ENCODE measurements at places on chromosomes 4 and X.

DNA sequence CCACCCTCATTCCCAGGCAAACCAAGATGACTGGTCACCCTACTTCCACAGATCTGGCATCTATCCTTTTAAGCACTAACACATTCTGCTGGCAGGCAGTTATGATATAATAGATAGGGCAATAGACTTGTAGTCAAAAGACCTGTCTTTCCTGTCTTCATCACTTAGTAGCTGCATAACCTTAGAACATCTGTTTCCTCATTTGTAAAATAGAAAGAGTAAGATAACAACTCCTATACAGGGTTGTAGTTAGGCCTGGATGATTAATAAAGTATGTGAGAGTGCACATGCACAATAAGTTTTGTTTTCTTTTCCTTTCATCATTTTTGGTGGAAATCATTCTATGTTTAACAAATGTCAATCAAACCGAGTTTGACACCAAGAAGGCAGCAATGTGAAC, 72.1 kb downstream of the GPR82 start:
- DNase-seq = no peak

DNA sequence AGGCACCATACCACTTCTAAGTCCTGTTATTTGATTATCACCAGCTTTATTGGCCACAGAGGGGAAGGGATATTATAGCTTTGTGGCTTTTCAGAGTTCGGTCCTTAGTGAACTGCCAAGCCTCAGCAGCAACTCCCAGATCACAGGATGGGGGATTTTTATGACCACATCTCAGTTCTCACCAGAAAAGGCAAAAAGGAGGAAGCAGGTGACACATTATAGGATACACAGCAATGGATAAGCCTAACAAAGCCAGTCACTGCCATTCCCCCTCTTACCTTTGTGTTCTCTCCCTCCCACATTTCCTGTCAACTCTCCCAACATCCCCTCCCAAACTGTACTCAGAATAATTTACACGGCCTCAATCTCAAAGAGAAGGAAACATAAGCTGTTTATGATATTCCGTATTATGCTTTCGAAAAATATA, 142.8 kb downstream of the MGST2 start:
- DNase-seq = no peak

- no peak for DNase-seq
Observed at GRCh38 chrX:132153166-132153565, 25.3 kb upstream of the FRMD7 start.

- peak; percentile 2 for DNase-seq
Observed at GRCh38 chrX:139967300-139967699, 2.0 kb upstream of the CXorf66 start.

DNA sequence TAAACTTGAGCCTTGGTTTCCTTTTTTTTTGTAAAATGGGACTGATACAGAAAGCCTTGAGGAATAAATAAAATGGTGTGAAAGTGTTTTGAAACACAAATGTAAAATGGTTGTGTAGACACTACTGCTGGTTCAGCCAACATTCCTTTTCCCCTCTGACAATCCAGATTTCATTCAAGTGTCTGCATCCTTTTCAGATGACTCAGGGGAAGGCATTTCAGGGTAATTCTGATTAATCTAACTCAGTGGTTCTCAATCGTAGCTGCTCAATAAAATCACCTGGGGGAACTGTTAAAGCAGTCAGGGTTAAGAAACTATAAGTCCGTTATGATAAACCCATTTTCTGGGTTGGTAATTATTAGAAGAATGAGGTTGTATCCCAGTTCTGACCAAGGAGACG, 4.6 kb downstream of the ARHGAP10 start:
- DNase-seq = peak; percentile 91

DNA sequence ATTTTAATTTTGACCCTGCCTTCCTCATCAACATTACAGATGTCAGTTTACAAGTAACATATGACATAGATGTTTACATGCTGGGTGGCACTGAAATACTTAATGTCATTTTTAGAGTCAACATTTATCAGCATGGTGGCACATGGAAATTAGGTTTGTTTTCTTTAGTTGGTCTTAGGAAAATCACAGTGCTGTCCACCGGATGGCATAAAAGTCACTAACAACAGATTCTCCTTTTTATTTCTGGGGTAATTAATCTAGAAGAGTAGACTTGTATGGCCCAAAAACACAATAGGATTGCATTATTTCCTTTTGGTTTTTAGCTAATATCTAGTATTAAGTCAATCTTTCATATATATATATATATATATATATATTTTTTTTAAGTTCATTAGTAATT, 88.6 kb upstream of the HHIP start:
- DNase-seq = peak; percentile 36

DNA sequence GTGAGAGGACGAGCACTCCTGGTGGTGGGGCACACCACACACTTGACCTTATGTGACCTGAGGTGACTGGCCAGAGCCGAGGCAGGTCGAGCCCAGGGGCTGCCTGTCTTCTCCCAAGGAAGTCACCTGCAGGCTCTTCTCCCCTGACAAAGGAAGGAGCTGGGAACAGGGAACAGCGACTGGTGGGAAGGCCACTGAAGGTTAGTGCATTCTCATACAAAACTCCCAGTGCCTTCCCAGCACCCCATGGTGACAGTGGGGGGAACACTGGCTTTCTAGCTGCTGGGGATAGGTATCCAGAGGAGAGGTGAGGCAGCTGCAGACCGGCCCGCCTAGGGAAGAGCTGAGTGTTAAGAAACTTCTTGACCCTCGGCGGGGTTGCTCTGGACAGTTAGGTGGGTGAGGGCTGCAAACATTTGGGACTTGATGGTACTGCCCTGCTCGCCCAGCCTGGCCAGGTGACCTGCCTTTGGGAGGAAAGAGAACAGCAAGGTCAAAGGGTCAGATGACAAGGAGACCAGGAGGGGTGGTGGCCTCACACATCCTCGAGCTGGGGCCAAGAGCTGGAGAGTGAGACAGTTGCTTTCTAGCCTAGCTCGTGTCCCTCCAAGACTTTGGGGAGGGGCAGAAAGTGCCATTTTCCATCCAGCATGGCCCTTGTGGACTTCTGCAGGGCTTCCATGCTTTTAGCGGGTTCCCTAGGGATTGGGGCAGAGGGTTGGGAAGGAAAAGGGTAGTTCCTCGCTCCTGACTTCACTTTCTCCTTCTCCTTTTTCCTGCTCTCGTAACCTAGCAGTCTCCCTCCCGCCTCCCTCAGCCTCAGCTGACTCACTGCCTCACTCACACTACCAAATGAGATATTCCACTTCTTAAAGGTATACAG, 2.7 kb downstream of the NALF2 start:
- DNase-seq = peak; percentile 10

- DNase-seq = no peak
Observed at GRCh38 chr4:23023666-23024065, 330.9 kb downstream of the GBA3 start.

DNA sequence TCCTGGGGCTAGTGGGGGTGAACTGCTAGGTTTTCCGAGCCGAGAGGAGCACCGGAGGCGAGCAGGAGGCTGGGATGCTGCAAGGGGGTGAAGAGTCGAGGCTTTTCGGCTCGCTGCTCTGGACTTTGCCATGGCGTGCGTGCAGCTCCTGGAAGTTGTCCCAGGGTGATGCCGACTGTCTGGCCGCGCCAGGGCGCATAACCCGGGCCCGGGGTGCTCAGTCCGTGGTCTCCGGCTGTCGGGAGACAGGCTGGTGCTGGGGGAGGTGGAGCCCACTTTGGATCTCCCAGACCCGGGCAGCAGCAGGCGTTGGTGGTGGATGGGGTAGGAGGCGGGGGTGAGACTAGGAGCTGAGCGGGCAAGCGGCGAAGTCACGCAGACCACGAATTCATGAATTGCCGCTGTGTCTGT, 793 bp downstream of the GRIA3 start:
- DNase-seq = no peak
